ENCODE measurements at places on chromosomes 12 and 14.

DNA sequence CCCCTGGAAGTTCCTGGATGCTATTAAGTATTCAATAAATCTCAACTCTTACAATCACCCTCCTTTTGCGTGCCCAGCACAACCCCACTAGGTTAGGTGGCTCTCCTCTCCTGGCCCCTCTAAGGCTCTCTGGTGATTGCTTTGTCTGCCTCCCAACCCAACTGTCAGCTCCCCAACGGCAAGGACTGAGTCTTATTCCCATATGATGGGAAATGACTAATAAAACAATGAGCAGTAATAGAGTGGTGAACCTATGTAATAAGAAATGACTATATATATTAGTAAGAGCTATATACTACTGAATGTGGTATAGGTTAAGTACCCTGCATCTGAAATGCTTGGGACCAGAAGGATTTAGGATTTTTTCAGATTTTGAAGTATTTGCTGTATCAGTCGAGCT, 8.1 kb downstream of the APPL2 start:
- DNase-seq, result no peak

DNA sequence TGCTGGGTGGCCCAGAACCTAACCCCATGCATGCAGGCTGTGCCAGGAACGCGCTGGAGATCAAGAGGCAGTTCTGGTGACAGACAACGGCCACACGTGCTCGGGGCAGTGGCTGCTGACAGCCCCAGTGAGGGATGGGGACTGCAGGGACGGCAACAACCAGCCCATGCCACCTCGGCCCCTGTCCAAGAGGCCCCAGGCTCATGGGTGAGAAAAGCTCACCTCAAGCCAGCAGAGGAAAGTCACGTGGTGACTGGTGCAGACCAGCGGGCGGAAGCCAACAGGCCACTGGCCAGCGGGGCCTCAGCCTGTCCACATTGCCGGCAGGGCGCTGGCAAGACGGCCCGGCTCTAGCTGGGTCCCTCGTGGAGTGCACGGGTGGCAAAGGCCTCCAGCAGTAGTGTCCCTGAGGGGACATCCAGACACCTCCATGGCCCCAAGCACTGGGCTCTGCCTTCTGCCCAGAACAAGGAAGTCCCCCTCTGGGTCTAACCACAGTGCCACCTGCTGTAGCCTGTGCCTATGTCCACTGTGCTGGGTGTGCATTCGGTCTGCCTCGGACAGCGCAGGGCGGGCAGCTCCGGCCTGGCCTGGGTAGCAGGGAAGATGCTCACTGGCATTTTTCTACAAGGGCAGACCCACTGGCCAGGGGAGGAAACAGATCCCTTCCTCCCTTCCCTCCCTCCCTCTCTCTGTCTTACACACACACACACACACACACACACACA, 134.1 kb downstream of the NCOR2 start:
- DNase-seq, result no peak

GRCh38 chr12:96077081-96077480, 41.7 kb upstream of the LTA4H start:
- DNase-seq, result no peak

- DNase-seq, result no peak
Observed at GRCh38 chr12:128687851-128688250, 135.9 kb downstream of the SLC15A4 start.

DNA sequence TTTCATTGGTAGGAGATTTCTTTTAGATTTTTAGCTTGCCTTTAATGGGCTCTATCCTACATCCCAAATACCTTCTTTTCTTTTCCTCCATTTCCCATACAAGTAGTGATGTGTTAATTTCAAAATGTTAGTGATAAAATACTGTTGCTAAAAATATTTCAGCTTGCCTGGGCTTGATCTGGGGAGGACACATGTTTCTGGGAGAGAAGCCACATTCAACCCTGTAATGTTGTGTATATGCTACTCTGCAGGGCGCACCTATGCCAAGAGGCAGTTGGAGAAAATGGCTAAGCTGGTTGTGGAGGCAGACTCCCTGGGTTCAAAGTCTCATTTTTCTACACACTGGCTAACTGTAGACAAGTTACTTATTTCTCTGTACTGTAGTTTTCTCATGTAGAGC, 26.3 kb downstream of the FLRT2 start:
- DNase-seq, result no peak

Data from kidney glomerular epithelial cell (primary cell).